Lower leg skin (tissue), 4 donors: ENCODE measurements at places on chromosomes 16 and 17.

- DNase-seq: no peak
These were observed 27.0 kb upstream of the AKTIP start for GRCh38 chr16:53530046-53530445.

GRCh38 chr17:78041386-78042179 is 83.1 kb downstream of the TNRC6C start:
- DNase-seq: no peak

DNA sequence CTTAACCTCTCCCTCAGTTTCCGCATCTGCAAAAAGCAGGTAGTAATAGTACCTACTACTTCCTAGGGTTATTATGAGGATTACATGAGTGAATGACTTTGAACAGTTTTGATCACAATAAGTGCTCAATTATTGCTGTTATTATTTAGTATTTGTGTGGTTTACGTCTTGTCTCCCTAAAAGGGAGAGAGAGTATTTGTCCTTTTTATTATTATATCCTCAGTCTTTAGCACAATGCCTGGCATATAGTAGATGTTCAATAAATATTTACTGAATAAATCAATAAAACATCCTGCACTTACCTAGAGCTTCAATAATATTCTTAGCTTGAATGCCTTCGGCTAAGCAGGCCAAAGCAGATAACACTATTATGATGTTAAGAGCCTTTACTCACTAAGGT is 160.0 kb downstream of the TANC2 start:
- DNase-seq: no peak

- no peak for DNase-seq
These were observed 13.1 kb upstream of the ITGAL start for GRCh38 chr16:30459456-30459855.

DNA sequence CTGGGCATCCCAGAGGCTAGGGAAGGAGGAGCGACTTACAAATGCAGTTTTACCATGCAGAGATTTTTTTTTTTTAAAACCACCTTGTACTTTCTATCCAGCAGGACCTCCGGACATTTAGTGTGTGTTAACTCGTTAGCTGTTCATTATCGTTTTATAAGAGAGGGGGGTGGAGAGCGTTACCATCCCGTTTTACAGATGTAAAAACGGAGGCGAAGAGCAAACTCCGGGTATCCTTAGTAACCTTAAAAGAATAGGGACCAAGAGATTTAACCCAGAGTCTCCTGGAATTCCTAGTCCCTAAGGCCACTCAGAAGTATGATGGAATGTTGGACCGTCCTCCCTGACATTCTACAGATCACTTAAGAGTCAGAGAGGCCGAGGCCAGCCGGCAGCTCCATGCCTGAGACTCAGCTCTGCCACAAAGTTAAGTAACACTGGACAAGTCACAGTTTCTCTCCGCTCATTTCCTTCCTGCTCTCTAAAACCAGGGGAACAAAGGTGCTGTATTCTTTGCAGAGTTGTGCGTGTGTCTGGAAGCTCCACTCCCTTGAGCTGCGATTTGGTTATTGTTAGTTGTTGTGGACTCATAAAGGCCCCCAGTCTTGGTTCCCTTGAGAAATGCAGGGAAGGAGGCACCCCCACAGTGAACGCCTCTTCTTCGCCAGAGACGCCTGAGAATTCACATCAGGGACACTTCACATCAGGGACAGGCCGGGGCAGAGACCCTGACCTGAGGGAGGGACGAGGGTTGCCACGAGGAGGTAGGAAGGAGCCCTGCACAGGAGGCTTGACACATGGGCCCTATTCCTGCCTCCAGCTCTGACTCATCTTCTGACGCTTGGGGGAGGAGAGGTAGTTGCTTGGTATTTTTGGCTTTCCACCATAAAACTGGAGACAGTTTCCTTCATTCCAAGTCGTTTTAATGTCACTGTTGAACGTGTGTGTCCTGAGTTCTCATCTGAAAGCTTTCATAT is 1.2 kb downstream of the DUSP14 start:
- DNase-seq: no peak

- DNase-seq: peak; percentile 87
These were observed 1.4 kb downstream of the YPEL2 start for GRCh38 chr17:59332749-59333377.

GRCh38 chr17:80992077-80992947 is 671 bp downstream of the CHMP6 start:
- DNase-seq: peak; percentile 85
